ENCODE measurements at places on chromosomes 1 and 21.

- peak; percentile 34 for DNase-seq
These were observed 128.5 kb upstream of the HNRNPU start for GRCh38 chr1:244992833-244993232.

DNA sequence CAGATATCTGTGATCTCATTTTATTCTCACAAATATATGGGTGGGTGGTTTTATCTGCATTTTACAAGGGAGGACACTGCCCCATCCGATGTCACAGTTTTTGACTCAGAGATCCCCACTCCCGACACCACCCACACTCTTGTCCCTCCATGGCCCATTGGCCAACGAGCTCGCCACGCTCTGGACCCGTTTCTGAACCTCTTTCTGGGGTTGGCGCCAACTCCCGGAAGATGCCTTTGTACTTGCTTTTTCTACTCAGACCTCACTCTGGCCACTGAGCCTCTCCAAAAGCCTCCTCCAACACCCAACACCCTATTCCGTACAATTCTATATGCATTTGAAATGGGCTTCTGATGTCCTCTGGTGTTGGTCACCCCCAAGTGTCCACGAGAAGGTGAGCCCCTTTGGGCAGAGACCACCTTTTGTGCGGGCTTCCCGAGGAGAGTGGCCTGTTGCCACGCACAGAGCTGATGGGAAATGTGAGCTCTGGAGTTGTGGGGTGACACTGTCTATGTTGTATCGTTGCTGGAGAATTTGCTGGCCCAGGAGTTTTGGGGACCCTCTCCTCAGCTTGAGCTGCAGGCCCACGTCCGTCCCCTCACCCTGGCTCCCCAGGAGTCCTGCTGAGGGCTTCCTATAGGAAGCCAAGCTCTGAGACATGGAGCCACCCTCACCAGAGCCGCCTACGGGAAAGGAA is 366.9 kb upstream of the VAMP3 start:
- no peak for DNase-seq

GRCh38 chr1:46204406-46204742 is 1.2 kb downstream of the LURAP1 start:
- DNase-seq = no peak

GRCh38 chr1:38727684-38728584 is 131.6 kb downstream of the RRAGC start:
- peak; percentile 68 for DNase-seq

- no peak for DNase-seq
These were observed 165.3 kb downstream of the GRIK3 start for GRCh38 chr1:36869054-36869453.

GRCh38 chr1:42328916-42329496 is 6.0 kb downstream of the FOXJ3 start:
- no peak for DNase-seq
